Suppressor macrophage treated with lipopolysaccharide for 1 hour (primary cell): ENCODE measurements at places on chromosomes 16 and 17.
A peak's percentile ranks its signal among the peaks of the same experiment; 100 is the strongest.

GRCh38 chr17:36000732-36001109 is 632 bp downstream of the CCL15 start:
- DNase-seq: no peak

GRCh38 chr16:29864205-29864604 is 1.2 kb upstream of the CDIPT start:
- DNase-seq: no peak

DNA sequence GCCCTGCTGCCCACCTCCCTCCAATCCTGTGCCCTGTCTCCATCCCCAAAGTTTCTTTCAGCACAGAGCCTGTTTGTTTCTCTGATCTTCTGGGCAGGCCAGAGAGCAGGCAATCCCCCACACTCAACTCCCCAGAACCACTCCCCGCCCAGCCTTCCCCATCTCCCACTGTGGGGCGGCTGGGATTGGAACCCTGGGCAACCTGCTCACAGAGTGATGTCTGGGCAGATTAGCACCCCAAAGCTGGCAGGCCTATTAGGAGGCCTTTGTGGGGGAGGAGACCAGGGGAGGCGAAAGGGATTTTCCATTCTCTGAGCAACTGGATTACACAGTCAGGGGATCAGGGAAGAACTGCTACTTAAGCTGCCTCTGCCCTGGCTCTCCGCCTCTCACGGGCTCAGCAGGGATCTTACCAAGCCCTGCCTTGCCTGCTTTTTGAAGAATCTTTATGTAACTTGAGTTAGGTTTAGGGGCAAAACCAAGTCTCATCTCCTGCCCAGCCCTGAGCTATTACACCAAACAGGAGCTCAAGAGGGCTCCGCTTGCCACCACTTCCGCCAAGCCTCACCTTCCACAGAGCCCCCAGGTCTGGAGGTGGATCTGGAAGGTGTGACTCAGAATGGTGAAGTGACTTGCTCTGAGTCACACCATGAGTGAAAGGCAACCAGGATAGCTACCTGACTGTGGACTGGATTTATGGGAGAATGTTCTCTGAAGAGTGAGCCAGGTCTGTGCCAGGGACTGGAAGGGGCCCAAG is 16.0 kb upstream of the LHX1 start:
- DNase-seq: peak; percentile 77

- DNase-seq: no peak
Measured at GRCh38 chr17:18040261-18040858, 1.2 kb downstream of the GID4 start.

DNA sequence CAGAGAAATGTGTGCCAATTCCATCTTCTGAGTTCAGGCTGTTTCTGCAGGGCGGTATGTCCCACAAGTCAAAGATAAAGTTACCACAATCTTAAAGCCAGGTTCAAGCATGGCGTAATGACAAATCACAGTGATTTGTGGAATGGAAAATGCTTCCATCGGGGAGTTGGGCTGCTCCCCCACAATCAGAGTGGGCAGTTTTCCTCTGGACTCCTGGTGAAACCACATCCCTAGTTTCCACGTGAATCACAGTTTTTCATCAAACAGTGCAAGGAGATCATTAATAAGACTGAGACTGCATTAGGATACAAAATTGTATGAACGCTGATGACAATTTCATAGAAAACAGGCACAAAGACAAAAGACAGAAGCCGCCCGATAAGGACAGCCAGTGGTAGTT is 3.6 kb downstream of the LITAF start:
- DNase-seq: peak; percentile 7

DNA sequence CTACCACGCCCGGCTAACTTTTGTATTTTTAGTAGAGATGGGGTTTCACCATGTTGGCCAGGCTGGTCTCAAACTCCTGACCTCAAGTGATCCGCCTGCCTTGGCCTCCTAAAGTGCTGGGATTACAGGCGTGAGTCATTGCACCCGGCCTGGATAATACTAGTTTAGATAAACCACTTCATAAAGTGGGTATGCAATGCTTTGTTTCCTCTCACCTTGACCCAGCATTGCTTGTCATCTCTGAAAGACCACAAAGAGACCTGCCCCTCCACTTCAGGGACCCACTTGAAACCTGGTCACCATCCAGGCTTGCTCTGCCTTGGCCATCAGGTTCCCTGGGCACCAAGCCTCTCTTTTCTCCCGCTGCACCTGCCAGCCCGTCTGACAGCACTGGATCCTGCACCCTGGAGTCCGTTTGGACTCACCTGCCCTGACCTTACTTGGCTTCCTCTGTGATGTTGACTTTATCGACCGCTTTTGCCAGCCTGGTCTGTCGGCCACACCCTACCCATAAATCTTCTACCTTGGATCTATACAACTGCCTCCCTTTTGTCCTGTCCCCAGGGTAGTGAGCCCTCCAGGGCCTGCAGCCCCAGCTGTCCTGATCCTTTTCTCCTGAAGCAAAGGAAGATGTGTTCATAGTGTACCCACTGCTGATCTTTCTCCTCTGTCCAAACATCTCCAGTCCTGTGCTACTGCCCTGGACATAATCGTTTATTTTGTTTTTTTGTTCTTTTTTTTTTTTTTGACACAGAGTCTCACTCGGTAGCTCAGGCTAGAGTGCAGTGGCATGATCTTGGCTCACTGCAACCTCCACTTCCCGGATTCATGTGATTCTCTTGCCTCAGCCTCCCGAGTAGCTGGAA is 12.7 kb upstream of the ZG16 start:
- DNase-seq: no peak

DNA sequence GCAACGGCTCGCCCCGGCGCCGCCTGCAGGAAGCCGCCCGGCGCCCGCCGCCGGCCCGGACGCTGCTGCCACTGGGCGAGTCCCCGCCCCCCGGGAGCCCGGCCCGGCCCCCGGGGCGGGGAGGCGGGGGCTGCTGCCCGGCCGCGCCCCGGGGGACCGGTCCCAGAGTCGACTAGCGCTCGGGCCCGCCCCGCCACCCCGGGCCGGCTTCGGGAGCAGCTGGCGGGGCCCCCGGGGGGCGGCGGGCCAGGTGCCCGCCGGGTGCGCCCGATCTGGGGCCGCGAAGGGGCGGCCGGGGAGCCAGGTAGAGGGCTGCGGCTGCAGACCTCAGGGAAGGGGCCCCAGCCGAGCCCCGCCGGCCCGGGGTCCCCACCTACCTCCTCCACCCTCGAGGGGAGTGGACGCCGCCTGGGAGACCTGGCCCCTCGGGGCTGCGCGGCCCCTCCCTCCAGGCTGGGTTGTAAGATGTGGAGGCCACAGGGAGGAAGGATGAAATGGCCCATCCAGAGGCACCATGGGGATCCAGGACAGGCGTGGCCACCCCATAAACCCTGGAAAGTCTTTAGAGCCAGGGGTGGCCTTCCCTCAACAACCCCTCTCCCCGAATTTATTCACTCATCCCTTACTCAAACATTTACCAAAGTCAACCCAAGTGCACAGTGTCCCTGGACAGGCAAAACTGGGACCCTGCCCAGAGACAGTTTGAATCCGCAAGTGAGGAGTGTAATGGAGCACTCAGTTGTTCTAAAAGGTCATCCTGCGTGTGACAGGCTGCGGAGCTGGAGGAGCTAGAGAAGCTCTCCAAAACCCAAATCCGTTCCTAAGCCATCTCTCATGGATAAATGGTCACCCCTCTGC is at the start of gene CDYL2:
TSS of gene CDYL2 (minus strand) at position 73 of the 858 bp plus-strand sequence. CDS start 425 bp downstream, outside the sequence.
- DNase-seq: peak; percentile 86

DNA sequence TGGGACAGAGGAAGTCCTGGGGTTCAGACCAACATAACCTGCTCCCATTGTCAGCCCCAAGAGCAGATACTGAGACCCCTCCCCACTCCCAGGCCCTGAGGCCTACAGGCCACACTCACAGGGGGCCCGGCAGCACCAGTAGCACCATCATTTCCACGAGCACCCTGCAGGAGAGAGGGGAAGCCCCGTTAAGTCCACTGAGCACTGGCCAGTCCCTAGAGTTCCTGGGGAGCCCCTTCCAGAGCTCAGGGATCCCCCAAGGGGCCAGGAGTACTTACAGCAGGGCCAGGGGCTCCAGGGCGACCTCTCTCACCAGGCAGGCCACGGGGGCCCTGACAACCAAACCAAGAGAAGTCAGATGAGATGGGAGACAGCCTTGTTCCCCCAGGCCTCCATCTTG is 5.4 kb downstream of the COL1A1 start:
- no peak for DNase-seq

DNA sequence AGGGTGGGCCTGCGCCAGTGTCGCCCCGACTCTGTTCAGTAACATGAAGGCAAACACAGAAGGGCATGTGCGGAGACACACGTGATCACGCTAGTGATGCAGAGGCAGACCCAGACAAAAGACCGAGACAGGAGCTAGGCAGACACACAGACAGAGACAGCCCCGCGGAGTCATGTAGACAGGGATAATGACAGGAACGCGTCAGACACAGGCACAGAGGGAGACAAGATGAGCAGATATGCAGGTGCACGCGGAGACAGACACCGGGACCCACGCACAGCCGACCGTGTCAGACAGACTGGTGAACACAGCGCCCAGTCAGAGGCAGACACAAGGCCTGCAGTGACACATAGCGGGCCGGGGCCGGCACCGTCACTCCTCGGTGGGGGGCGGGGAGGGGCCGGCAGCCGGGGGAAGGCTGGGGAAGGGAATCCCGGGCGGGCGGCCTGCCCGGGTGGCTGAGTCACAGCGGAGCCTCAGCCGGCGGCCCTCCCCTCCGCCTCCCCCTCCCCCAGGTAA is 7.4 kb downstream of the KDM6B start:
- DNase-seq: peak; percentile 95

DNA sequence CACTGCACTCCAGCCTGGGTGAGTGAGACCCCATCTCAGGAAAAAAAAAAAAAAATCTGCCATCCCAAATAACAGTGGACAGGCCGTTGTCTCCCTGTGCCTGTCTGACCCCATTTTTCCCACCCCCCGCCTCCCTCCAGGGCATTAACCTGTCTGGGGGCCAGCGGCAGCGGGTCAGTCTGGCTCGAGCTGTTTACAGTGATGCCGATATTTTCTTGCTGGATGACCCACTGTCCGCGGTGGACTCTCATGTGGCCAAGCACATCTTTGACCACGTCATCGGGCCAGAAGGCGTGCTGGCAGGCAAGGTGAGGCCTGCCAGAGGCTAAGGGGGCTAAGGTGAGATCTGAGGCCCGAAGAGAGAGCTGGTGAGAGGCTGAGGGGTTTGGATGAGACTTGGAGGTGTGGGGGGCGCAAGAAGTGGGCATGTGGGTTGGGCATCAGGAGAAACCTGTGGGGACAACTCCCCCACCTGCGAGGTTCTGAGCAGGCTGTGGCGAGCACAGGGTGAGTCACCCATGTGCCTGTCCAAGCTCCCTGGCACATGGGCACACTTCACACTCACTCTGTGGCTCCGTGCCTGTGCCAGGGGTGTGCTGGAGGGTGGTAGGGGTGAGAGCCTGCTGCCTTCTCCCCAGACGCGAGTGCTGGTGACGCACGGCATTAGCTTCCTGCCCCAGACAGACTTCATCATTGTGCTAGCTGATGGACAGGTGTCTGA is 34.7 kb downstream of the ANKRD40 start:
- no peak for DNase-seq
